ENCODE measurements at places on chromosomes 4 and X.

DNA sequence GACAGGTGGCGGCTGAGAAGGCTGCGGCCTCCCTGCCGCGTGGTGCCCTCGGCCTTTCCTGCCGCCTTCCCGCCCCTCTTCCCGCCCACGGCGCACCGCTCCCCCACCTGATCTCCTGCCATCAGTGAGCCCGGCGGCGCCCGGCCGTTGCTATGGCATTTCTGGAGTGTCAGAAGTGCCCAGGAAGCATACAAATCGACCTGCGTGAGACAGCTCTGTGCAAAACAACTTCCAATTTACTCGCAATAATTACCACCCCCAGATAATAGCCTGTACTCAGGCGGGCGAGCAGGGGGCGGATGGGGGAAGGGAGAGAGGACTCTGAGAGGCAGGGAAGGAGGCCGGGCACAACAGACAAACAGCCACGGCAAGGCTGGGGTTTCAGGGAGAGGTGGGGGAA lies 16.6 kb upstream of the ERCC6L start:
- DNase-seq: no peak

DNA sequence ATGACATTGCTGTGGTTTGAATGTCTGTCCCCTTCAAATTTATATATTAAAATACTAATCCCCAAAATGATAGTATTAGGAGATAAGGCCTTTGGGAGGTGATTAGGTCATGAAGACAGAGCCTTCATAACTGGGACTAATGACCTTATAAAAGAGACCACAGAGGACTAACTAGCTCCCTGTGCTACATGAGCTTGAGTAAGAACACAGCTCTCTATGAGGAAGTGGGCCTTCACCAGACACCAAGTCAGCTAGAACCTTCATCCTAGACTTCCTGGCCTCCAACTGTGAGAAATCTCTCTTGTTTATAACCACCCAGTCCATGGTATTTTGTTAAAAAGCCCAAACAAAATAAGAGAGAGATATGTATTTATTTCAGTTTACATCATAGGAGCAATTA lies 242.2 kb upstream of the CTSO start:
- DNase-seq: no peak

GRCh38 chr4:66647476-66647875 lies 897.8 kb downstream of the CENPC start:
- DNase-seq: no peak

DNA sequence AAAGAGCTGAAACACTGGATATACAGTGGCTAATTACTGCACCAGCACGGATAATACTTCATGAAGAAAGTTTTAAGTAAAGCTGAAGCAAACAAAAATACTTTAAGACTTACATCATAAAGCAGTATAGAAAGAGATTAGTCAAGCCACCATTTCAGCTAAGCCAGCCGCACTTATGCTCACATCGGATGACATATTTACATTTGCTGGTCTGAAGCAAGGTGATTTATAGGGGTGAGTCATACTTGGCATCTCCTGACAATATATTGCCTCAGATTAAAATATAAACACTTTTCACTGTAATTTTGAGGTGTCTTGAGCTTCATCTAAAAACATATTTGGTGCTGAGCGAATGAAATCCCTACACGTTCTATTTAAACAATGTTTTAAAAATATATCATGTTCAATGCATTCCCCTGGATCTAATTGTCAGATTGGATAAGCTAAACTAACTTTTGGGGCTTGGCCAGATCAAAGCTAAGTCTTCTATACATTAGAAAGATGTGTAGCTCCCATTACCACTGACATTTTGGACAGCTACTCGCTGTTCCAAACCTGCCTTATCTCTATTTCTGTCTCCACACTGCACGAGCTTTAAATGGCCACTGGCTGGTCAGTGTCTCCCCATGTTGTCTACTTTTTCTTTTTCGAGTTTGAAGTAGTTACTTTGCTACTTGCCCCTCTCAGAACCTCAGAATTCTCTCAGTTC lies 103.2 kb downstream of the VCX2 start:
- DNase-seq: no peak

DNA sequence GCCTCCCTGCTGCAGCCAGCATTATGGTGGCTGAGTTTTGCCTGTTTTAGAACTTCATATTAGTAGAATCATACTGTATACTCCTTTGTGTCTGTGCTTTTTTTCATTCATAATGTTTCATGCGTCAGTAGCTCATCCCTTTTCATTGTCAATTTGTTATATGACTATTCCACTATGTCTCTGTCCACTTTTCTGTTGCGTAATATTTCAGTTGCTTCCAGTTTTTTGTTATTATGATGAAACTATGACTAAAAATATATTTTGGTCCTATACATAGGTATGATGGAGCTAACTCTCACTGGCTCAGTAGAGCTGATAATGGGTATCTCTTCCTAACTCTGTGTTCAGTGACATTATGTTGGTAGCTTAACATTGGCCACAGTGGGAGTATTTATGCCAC lies 48.3 kb downstream of the DMP1 start:
- no peak for DNase-seq

DNA sequence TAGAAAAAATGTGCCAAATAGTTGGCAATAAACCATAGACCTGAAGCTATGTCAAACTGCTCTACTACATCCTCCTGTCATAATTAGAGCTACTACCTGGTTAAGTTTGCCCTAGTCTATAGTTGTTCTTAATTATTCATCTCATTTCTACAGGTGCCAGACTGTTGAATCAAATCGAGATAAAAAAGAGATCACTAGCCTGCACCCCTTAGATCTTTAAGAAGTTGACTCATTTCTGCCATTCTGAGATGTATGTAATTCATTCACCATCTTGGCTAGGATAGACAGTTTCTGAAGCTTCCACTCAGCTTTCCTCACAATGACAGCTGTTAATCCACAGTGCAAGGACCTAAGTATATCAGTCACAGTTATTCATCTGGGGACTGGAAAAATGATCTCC lies 452.1 kb upstream of the BOD1L1 start:
- no peak for DNase-seq

All from naive thymus-derived CD8-positive, alpha-beta T cell (primary cell).